ENCODE measurements at places on chromosomes 1 and 21.

GRCh38 chr1:244041466-244042120 is 9.5 kb upstream of the ZBTB18 start:
- DNase-seq = no peak

GRCh38 chr1:62131093-62131725 is 63.4 kb upstream of the L1TD1 start:
- DNase-seq = no peak

GRCh38 chr1:30229557-30229956 is 493.8 kb downstream of the MATN1 start:
- no peak for DNase-seq

DNA sequence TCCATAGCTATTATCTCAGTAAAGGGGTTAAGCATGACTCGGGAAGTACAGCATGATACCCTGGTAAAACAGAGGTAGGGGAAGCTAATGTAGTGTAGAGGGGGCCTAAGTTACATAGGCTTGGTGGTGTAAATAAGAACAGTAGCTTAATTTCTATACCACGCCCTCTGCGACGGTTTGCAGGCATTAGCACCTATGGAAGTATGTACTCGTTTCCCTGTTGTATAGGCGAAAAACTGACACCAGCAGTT is 470 bp upstream of the NAXE start:
- no peak for DNase-seq

DNA sequence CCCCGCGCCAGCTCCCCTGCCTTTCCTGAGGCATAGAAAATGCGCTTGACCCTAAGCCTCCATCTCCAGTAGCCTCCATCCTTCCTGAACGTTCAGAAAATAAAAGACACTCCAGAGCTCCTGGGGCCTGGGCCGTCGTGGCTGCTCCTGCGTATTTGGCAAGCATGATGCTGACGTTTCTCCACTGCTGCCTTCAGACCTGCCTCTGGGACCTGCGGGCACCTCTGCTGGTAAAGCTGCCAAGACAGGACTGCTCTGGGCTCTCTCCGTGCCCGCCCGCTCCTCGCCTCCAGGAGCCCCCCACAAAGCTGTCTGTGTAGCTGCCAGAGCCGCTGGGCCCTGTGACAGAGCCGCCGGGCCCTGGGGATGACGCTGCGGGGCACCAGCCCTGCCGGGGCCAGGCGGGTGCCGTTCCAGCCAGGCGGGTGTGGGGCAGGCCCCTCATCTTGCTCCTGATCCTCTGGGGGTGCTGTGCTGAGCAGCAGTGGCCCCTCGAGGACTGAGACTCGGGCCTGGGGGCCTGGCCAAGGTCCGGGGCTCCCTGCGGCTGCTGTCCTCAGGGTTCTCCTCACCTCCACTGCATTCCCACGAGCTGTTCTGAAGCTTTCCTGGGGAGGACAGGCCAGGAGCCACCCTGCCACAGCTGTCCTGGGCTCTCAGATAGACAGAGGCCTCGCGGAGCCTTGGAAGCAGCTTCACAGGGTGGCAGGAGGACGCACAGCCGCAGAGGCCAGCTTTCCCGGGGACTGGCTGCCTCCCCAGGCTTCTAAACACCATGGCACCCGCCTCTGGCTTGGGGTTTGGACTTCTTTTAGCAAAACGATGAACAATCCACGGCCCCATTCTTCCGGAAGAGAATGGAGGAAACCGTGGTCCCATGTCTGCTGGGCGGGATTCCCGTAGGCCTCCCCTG is 48.1 kb downstream of the MORN1 start:
- no peak for DNase-seq
